ENCODE measurements at places on chromosomes 13 and 19. TPM values are rescaled to one million over a fixed set of nuclear protein-coding genes. Genes with fewer than 3 reads are reported as not detected.

Gene GSK3A
- 70.1 TPM for total RNA-seq

GRCh38 chr19:11797491-11797890 is 832 bp upstream of the ZNF491 start:
- no peaks in the 10 kb centered on the region for H3K36me3 ChIP-seq
- DNase-seq, result peak; percentile 87
- H3K27ac ChIP-seq, result no peak overlapping the region
- peaks cover 8% of the 10 kb centered on the region for H3K4me1 ChIP-seq

DNA sequence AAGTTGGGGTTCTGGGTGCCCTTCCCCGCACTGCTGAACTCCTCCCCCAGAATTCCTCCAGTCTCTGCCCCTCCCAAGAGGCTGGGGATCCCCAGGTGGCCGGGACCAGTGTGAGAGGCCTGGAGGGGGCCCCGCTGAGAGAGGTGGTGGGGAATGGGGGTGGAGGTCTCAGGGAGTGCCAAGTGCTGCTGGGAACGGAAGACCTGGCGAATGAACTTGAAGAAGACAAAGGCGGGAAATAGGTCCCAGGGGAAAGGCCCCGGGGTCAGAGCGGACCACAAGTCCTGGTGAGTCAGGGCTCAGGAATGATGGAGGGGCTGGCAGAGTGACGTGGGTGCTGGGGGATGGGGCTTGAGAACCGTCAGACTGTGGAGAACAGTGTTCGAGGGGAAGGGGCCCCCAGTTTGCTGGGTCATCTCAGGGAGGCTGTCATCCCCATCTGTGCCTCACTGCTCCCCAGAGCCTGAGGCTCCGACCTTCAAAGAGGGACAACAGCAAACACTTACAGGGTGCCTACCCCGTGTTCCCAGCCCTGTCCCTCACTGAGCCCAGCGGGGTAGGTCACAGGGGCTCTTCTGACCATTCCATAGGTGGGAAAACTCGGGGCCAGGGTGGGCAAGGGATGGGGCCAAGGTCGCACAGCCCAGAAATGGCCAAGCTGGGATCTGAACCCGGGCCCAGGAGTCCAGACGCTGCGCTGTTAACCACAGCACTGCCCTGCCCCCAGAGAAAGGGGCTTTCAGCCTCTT is 16.0 kb upstream of the SEMA6B start:
- peaks cover 23% of the 10 kb centered on the region for H3K4me1 ChIP-seq
- H3K36me3 ChIP-seq, result no peaks in the 10 kb centered on the region
- H3K4me3 ChIP-seq, result no peak overlapping the region
- DNase-seq, result peak; percentile 76

DNA sequence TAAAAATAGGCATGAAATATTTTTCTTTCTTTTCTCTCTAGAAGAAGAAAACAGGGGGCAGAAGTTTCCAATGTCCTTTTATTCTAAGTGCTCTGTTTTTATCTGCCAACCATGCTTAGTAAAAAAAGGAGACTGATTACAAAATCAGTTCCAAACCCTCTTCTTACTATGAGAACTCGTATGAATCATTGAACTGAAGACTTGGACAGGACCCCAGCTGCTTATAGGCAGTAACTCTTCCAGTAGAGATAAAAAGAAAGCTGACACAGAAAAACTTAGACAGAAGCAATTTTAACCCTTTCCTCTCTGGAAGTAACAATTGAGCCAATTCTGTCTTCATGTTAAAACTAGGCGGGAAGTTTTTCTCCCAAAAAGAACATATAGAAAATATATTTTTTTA is 24.5 kb upstream of the FREM2 start:
- H3K27ac ChIP-seq, result peak overlapping the region; percentile 49
- H3K27me3 ChIP-seq, result no peaks in the 10 kb centered on the region

- H3K36me3 ChIP-seq, result no peaks in the 10 kb centered on the region
- peaks cover 32% of the 10 kb centered on the region for H3K4me1 ChIP-seq
- DNase-seq, result no peak
- no peaks in the 10 kb centered on the region for H3K27me3 ChIP-seq
- peak within 1 kb of the TSS; percentile 62 for H3K27ac ChIP-seq
These were observed at the start of gene SSC5D for GRCh38 chr19:55487924-55488687. TSS of gene SSC5D (plus strand) at chr19:55488436. CDS start at chr19:55488590, 154 bp downstream.

DNA sequence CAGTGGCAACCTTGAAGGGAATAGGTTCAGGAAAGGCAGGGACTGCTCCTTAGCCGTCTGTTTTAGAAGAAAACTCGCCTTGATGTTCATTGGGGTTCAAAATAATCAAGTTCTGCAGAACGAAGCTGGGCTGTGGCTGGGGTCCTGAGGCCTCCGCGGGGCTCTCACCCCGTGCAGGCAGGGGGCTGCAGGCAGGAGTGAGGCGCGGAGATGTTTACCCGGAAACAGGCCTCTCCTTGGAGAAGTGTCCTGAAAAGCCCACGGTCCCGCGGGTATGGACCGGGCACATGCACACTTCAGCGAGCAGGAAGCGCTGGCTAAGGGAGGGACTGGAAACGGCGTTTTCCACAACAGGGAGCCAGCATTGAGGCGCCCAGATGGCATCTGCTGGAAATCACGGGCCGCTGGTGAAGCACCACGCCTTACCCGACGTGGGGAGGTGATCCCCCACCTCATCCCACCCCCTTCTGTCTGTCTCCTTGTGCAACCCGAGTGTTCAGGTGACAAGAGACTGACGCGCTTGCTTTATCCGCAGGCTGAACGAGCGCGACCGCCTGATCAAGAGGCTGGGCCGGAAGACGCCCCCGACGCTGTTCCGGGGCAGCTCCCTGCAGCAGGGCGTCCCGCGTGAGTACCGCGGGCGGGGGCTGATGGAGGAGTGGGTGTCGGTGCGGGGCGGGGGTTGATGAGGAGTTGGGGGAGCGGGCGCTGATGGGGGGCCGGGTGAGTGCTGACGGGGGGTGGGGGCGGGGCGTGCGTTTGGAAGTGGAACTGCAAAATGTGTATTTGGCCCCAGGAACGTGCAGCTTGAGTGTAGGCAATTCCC is 39.6 kb downstream of the SHISA2 start:
- no peaks in the 10 kb centered on the region for H3K27me3 ChIP-seq
- H3K27ac ChIP-seq, result no peak overlapping the region
- H3K4me1 ChIP-seq, result peaks cover 22% of the 10 kb centered on the region
- no peaks in the 10 kb centered on the region for H3K36me3 ChIP-seq
- peak overlapping the region; percentile 15 for H3K4me3 ChIP-seq

- DNase-seq, result peak; percentile 19
- H3K27me3 ChIP-seq, result no peaks in the 10 kb centered on the region
- no peak overlapping the region for H3K27ac ChIP-seq
- no peak overlapping the region for H3K4me3 ChIP-seq
These were observed 124.0 kb downstream of the STOML3 start for GRCh38 chr13:38866649-38867048.

Data from A673 (cell line).